Nephron progenitor cell (in vitro differentiated cells): ENCODE measurements at places on chromosomes 5 and 9.

GRCh38 chr5:10600626-10601245, 36.9 kb downstream of the ANKRD33B start:
- DNase-seq: no peak

DNA sequence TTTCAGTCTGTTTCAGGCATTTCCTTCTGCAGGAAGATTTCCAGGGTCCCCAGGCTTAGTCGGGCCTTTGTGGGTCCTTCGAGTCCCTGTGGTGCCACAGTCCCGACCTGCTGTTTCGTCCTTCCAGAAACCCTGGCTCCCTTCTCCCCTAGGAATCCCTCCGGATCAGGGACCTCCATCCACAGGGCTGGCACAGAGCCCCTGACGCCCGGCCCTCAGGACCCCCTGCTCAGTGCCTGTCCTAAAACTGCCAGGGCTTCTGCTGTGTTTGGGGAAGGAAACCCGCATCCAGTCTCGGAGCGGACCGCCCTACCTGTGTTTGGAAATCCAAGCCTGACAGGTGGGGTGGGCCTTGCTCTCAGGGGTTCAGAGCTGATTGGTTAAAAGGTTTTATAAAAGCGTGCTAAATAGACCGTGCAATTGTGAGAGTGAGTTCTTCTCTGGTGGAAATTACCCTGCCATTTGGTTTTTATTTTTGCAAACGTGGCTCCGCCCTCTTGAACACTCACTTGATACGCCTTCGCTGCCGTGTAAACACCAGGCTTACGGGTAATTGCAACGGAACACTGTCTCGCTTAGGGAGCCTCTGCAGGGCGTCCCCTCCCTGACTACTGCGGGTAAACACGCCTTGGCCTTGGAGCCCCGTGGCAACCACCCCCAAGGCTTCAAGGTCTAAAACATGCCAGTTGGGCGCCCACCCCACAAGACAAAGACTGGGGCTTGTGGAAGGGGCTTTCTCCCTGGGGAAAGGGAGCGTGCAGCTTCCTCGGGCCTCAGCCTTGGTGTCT, 121.2 kb downstream of the PHF2 start:
- no peak for DNase-seq

DNA sequence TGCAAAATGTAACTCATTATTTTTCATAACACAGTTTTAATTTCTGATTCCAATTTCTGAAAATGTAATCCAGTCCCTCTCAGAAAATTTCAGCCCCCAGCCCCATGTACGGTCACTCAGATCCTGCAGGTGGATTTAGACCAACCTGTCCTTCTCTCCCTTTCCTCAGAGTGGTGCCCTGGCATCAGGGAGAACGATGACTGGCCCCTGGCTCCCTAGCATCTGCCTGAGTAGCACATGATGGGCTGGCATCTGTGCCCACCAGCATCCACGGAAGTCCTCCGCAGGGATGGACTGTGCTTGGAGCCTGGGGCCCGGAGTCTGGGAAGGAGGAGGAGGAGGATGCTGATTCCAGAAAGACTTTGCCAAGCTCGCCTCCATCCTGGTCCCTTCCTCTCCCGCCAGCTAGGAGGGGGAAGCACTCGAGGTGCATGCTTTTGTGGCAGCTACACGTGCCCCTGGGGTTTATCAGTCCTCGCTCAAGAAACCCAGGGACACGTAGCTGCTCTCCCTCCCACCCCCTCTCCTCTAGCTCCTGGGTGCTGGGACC, 54.4 kb upstream of the RUFY1 start:
- DNase-seq: no peak

DNA sequence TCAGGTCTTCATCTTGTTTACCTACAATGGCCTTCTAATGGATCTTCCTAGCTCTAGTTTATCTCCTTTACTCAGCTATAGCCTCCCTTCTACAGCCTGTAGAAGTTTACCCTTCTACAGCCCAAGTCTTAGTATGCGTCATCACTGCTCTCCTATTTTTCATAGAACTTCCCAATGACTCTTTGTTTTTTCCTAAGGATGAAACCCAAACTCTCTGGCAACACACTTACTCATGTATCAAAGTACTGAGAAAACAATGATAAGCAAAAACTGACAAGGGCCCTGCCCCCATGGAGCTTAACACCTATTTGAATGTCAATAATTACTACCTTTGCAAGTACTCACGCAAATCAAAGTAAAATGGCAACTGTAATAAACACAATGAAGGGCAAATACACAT, 33.7 kb downstream of the LEAP2 start:
- DNase-seq: no peak

DNA sequence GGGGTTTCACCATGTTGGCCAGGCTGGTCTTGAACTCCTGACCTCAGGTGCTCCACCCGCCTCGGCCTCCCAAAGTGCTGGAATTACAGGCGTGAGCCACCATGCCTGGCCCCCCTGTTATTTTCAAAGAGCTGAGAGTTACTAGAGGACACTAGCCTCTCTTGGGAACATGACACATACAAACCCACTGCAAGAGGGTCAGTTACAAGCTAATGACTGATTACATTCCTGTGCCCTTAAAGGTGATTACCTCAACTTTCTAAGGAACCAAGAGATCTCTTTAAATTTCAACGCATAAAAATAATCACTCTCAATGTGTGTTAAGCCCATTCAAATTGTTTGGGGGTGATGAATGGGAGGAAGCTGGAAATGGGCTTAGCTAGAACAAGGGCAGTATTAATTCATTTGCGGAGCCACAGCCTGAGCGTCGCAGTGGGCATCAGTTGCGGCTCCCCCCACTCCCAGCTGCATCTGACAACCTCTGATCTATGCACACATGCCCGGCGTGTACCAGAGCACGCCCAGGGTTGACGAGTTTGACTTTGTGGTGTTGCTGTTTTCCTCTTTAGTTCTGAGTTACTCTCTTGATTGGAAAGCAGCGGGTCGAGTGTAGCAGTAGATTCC, 146.9 kb downstream of the GOLPH3 start:
- DNase-seq: no peak

GRCh38 chr9:132770770-132771310, 100.6 kb downstream of the GTF3C4 start:
- DNase-seq: no peak

DNA sequence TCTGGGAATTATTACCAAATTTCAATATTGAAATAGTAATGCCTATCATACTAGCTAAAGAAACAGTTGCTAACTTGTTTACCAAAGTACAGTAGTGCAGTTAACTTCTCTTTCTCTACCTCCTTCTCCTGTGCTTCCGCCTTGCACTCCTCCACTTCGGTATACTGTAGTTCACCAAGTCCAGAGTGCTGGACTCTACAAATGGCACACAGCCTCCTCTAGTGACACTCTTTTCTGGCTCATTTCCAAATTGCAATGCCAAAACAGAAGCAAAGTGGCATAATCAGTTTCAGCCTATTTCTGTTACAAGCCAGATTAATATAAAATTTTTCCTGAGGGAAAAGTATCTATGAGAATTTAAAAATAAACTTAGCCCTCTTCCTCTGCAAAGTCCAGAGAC, 86.0 kb upstream of the RASGRF2 start:
- no peak for DNase-seq

- no peak for DNase-seq
These were observed 65.3 kb upstream of the PPP1R26 start for GRCh38 chr9:135414293-135414692.

GRCh38 chr5:178069909-178070308, 43.4 kb upstream of the N4BP3 start:
- DNase-seq: peak; percentile 27

DNA sequence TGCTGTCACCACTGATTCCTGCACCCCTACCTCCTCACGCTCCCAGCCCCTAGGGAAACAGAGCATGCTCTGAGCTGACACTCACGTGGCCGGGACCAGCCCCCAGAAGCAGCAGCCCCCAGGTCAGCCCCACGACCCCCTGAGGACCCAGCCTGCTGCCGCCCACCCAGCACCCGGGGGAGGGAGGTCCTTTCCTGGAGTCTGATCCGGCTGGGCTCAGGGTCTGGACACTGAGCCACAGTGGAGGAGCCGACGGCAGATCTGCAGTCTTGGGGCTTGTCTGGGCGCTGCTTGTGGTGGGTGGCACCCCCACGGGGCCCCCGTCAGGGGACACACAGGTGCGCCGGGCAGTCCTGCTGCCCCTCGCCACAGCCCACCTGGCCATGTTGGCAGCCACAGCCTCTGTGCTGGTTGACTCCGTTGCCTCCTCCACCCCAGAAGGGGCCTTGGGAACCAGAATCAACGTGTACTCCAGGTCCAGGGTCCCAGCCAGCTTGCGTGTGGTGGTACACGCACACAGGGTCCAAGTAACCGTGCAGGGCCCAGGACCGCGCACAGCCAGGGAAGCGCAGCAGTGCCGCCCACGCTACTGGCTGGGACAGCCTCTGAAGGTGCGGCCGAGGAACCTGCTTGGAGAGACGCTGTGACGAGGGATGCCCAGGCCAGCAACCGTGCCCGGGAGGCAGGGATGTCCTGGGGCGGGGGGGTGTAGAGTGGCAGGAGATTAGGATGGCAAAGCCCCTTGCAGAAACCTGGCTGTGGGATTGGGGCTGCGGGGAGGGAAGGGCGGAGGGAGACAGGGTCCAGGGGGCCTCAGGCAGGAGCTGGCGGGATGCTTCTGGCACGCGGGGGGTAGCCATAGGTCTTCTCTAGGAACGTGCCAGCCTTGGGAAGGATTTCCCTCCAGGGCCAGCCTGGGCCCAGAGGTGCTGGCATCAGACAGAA, 3.5 kb downstream of the DNLZ start:
- no peak for DNase-seq

DNA sequence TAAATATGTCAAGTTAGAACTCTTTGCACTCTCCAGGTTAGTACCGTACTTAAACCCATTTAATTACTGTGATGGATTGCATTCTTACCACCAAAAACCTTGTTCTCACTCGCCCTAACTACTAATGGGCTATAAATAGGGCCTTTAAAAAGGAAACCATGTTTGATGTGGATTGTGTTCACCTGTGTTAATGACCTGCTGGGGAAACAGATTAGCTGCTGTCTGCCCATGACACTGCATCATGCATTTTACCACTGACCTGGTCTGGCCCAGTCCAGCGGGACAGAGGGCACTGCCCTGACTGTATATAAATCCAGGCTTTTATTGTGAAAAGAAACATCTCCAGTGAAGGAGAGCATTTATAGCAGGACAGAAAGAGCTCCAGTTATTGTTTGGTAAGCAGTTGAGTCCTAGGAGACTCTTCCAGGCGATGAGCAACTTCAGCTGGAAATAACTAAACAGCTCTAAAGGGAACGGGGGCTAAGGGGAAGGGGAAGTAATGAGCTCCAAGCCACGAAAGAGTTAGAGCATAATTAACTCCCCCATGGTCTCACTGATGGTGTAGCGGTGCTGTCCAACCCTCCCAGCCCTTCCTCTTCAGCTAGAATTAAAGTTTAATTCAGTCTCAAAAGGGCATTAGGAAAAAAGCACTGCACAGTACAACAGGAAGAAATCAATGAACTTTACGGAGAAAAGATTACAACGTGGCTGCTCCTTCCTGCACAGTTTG, 303.1 kb downstream of the ENC1 start:
- DNase-seq: no peak

GRCh38 chr5:175379867-175380266, 64.1 kb downstream of the DRD1 start:
- no peak for DNase-seq

- no peak for DNase-seq
These were observed 7.1 kb upstream of the IFNA2 start for GRCh38 chr9:21392270-21392669.

GRCh38 chr9:126532951-126533925, 80.5 kb upstream of the LMX1B start:
- no peak for DNase-seq

- no peak for DNase-seq
These were observed 34.6 kb downstream of the HSPA4 start for GRCh38 chr5:133086366-133086875.

DNA sequence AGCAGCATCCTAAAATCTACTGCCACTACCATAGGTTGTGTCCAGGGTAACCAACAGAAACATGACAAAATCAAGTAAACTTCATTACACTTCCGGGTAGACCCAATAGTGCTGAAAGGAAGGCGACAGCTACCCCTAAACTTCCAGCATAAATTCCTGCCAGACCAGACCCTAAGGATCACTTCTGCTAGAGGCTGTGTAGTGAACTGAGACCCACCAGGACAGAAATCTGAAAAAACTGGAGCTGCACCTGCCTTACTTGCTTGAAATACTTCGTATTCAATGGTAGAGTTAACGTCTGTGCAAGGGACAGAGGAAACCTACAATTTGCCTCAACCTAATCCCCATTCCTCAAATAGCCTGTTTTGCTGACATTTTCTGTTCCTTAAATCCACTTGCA, 1.0 kb upstream of the SECISBP2 start:
- no peak for DNase-seq

- no peak for DNase-seq
These were observed 23.3 kb downstream of the OR2V1 start for GRCh38 chr5:181107699-181108098.

DNA sequence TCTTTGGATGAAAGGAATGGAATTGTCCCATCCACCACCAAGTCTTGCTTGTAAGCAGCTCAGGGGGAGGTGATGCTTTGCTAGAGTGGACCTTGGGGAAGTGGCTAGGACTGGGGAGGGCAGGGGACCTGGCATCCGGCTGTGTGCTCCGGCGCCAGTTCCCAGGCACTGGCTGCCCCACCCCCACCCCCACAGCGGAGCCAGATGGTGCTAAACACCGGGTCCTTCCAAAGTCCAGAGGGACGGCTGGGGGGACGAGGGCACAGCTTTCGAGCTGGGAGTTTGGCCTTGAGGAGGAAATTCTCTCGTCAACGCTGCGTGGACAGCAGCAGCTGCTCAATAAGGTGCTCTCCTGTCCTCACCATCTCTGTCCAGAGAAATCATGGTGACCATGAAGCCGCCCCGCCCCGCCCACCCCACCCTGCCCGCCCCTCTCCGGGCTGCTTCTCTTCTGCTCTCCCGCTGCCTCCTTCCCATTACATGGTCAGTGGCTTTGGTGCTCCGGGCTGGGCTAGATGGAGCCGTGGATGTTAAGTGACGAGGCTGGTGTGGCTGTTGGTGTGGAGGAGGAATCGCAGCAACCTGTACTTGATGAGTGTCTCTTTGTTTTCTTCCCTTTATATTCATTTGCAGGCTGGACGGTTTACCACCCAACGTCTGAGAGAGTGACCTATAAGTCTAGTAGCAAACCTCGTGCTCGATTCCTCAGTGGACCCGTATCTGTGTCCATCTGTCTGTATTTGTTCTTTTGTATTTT, 115.7 kb downstream of the WNK2 start:
- DNase-seq: no peak

GRCh38 chr5:19256036-19256435, 732.0 kb downstream of the CDH18 start:
- DNase-seq: no peak
